HCEC 1CT (cell line): ENCODE measurements at places on chromosomes 2 and 18.

DNA sequence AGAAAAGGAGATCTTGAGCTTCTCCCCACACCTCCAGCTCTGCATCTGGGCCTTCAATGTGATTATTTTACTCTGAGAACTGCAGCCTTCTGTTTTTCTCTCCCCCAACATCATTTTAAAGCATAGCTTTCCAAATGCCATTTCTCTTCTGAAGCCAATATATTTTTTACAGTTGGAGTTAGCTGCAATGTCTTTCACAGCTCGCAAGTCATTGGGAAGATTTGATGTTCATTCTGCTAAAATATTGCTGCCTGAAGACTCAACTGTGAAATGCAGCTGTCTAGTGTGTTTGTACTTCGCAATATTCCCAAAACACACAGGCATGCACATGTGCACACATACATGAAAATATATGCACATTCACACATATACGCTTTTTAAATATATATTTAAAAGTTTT, 295.3 kb downstream of the LRRTM1 start:
- no peak for DNase-seq

DNA sequence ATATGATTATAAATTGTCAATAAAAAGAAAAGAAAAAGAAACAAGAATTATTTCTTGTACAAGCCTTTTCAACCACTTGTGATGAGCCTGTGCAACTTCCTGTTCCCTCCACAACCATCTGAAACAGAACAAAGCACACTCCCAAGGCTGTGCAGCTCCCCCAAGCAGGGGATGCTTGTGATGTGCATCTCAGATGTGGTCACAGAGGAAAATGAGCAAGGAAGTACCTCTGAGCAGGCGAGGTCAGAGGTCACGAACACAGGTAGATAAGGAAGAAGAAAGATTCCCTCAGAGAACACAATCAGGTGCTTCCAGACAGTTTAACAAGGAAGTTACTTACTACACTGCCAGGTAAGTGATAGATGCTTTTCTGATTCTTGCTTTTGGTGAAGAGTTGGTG, 274.8 kb upstream of the SLC39A10 start:
- DNase-seq, result no peak

DNA sequence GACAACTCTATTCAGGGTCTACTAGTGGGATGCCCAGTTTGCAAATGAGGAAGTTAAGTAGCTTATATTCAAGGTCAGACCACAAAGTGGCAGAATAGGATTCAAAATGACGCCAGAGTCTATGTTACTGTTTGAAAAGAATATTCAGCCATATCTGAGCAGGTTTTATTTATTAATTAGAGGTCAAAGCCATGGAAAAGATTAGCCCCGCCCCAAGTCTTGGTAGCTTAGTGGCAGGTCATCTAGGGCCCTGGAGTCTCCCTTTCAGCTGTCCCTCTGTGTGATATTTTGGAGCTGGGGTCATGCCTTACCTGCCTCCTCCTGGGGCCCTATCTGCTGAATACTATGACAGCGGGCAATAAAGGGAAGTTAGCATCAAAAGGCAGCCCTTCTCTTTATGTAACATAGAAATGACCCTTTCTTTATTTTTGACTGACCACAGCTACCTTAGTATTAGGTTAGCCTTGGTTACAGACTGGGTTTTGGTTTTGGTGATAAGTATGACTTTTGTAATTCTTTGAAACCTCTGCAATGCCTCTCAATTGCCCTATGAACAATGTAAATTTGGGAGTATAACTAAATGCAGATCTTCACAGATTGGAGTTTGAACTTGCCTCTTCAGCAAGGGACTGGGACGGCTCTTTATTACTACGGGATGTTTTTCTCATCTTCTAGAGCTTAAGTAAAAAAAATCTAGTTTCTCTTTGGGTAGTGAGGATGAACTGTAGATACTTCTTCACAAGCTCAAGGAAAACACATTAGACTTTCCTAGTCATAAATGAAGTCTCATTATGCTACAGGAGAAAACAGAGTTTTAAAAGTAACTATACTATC, 153.0 kb upstream of the ITGA4 start:
- DNase-seq, result no peak

GRCh38 chr2:38731090-38731489, 20.1 kb downstream of the SRSF7 start:
- DNase-seq, result no peak

GRCh38 chr2:222739939-222740338, 68.5 kb downstream of the MOGAT1 start:
- DNase-seq, result no peak

DNA sequence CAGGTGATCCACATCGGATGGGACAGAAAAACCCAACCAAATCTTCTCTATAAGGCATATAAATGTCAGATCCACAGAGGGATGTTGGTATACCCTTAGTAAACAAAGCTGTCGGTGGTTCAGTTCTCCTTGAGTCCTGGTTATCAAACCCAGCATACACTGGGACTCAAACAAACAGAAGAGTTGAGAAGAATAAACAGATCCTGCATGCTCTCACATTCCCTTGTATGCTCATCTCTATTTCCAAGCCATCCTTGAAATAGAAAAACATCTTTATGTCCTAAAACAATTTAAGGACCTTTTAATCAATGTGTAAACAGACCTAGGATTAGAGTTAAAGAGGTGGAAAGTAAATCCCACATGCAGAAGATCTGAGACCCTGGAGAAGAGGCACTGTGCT, 19.8 kb upstream of the HK2 start:
- DNase-seq, result no peak

DNA sequence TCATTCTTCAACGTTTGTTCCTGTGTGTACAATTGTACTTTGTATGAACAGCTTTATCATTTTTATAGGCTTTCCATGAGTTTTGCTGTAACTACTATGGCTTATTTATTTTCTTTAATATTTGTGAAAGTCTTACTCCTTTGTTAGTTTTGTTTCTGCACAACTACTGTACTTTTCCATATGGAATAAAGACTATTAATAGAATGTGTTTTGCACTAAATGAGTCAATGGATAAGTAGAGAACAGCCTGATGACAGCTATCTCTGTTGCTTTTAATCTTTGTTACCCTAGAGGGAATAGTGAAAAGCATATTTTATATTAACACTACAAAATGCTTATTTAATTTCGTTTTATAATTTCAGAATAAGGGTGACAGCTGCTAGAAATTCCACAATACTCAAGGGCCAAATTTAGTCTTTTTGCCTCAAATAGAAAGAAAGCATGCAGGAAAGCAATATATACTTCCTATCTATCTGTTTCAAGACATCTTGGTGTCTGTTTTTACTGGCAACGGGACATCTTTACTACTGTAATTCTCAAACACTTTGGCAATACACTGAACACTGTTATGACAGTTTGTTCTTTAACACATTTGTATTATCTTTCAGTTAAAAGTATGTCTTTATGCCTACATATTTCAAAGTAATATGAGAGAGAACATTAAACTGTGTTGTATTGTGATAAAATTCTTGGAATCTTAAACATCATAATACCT, 53.9 kb downstream of the WDSUB1 start:
- DNase-seq, result no peak

- no peak for DNase-seq
Observed at GRCh38 chr2:188922191-188922590, 52.0 kb upstream of the COL3A1 start.
